ENCODE measurements at places on chromosomes 11 and 22.

GRCh38 chr11:33256031-33256812 is 959 bp upstream of the HIPK3 start:
- no peak for DNase-seq

GRCh38 chr11:129699711-129700304 is 115.8 kb upstream of the TMEM45B start:
- DNase-seq = no peak

- DNase-seq = no peak
These were observed 3.1 kb downstream of the SAA2 start for GRCh38 chr11:18245396-18245795.

DNA sequence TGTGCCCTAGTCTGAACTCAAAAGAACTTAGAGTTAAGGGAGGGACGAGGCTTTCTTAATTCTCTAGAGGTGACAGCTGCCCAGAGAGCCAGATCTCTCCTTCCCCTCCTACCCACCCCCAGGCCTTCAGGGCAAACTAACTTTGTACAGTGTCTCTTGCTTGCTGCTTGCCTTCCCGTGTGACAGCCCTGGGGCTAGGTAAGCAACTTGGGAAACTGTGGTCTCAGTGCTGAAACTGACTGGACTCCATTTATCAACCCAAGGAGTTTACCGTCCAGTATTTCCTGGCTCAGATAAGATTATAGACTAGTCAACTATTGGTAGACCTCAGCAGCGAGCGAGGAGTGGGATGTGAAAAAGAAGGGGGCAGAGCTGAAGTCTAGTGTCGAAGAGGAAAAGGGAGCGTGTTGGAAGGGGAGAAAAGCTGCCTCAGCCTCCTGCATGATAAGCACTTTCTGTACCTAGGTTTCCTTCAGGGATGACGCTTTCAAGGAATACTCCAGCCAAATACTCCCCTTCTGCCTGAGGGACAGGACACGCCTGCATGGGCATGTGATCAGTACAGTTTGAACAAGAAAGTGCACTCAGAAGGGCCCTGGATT is 43.3 kb upstream of the WEE1 start:
- DNase-seq = no peak

DNA sequence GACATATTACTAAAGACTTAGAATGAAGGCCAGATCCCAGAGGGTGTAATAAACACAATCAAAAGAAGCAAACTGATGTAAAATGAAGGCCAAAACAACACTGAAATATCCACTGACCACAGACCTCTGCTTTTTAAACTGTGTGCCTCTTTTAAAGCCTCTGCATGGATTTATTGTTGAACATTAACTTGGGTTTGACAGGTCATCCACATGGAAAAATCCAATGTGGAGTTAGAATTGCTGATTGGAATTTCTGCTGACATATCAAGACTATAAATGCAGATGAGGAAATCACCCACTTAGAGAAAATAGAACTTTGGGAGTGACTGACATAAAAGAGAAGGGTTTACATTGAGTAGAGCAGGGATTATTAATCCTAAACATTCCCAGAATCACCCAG is 853.9 kb upstream of the RAG2 start:
- DNase-seq = no peak

DNA sequence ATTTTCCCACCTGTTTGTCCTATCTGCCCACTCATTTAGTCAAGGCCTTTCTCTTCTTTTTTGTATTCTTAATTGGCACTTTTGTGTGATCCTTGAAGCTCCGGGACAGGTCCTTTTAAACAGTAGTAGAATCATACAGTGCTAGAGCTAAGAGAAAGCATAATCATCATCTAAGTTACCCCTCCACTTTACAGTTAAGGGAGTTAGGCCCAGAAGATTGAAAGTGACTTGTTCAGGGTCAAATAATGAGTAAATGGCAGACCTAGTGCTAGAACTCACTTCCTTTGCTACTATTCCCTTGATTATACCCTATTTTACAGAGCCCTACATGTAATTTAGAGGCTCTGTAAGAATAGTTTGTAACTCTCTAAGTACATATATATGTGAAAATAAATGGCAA is 2.5 kb downstream of the USP47 start:
- no peak for DNase-seq

DNA sequence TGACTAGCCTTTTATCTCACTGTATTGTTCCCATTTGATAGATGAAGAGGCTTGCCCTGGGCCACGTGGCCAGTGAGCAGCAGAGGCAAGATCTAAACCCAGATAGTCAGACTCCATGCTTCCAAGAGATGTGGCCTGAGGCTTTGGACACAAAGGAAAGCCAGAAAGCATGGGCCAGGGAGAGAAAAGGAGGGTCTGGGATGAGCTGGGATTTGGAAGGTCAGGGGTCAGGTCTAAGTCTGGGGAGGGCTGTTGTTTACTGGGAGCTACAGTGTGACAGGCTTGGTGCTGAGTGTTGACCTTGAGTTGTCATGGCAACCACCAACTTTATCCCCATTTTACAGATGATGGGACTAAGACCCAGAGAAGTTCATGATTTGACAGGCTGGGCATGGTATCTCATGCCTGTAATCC is 2.1 kb downstream of the SLC35E4 start:
- DNase-seq = no peak

- no peak for DNase-seq
These were observed 83.7 kb downstream of the MAML2 start for GRCh38 chr11:96259134-96259830.

DNA sequence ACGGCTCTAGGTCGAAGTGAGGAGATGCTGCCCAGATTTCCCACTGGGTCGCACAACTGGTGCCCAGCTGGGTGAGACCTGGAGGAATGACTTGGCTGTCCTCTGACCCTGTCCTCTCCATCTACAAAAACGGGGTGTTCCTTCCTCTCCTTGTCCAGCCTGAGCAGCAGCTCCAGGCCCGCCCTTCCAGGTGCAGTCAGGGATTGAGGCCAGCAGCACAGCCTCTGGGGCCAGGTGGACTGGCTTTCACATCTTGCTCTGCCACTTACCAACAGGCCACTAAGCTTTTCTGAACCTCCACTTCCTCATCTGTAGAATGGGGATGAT is 91.7 kb upstream of the LMO1 start:
- no peak for DNase-seq

DNA sequence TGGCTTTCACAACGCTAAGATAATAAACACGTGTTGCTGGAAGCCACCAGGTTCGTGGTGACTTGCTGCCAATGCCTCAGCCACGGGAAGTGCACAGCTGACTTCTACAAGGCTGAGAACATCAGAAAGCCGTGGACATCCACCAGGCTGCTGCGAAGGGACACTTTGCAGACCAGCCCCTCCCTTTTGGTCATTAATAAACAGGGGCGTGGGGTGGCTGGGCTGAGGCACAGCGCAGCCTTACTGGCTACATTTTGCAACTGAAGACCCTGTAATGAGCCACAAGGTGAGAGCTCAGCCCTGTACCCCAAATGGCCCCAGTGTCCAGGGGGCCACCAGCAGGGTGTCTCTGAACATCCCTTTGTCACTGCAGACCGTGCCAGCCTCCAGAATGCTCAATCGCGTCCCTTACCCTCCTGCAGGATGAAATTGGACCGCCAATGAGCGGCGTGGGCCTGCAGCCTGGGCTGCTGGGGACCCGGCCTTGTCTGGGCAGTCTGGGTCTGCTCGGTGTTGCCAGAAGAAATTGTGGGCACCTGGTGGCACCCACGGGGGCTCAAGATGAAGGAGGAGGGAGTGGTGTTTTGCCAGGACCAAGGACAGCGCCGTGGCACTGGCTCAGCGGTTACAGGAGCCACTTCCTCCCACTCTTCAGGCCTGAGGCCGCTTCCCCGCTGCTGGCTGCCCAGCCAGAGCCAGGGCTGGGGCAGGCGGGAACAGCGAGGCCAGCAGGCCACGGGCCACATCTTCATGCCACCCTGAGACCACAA is 181.9 kb downstream of the CTTN start:
- no peak for DNase-seq

DNA sequence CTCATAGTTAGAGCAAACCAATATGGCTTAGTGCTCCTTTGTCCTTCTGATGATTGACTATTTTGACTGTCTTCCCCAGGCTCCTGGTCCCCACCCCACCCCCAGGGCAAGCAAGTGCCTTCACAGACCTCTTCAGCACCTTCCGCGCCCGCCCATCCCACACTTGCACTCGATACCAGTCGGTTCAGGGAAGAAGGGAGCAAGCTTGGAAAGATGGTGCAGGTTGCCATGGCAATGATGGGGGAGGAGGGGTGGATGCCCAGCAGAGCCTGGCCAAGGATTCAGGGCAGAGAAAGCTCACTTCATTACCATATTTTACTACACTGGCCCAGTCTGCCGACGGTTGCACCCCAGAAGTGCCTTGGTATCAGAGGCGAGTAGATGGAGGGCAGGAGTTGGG is 2.2 kb downstream of the TMEM132A start:
- DNase-seq = no peak

DNA sequence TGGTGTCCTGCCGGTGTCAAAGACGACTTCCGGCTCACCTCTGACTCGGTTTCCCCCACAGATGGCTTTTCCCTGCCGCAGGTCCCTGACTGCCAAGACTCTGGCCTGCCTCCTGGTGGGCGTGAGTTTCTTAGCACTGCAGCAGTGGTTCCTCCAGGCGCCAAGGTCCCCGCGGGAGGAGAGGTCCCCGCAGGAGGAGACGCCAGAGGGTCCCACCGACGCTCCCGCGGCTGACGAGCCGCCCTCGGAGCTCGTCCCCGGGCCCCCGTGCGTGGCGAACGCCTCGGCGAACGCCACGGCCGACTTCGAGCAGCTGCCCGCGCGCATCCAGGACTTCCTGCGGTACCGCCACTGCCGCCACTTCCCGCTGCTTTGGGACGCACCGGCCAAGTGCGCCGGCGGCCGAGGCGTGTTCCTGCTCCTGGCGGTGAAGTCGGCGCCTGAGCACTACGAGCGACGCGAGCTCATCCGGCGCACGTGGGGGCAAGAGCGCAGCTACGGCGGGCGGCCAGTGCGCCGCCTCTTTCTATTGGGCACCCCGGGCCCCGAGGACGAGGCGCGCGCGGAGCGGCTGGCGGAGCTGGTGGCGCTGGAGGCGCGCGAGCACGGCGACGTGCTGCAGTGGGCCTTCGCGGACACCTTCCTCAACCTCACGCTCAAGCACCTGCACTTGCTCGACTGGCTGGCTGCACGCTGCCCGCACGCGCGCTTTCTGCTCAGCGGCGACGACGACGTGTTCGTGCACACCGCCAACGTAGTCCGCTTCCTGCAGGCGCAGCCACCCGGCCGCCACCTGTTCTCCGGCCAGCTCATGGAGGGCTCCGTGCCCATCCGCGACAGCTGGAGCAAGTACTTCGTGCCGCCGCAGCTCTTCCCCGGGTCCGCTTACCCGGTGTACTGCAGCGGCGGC is 5.5 kb downstream of the B3GNT6 start:
- DNase-seq = no peak

- no peak for DNase-seq
These were observed 32.0 kb downstream of the LRRC32 start for GRCh38 chr11:76638270-76639197.

Data from stimulated activated CD4-positive, alpha-beta T cell treated with anti-CD3 and anti-CD28 coated beads, Interleukin-15, amount 100 ng/mL, for 48 hours (primary cell).